ENCODE measurements at places on chromosomes 16 and 17.

DNA sequence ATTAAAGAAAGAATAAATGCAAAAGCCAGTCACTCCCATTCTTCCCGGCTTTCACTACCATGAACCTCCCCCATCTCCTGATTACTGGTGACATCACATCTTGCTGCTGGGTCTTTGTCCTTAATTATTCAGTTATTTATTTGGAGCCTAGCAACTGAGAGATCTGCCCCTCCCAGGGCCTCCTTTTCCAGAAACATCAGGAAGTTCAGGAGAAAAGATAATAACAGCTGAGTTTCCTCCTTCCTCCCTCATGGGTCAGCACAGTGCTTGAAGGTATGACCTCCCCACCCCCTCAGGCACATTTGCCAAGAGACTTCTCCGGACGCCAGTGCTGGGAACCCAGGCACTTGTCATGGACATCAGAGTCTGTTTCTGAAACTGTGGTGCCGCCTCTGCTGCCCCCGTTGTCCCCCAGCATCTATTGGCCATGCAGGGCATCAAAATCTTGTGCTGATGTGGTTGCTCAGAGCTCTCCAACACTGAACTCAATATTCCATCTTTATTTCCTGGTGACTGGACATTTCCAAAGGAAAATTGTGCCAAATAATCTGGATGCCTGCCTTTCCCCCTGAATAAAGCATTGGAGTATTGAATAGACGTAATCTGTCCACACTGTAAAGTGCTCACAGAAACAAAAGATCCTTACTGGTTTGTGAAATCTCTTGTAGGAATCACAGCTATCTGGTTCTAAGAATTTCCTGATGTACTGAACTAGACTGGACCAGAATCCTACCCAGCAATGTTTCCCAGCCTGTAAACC, 71.8 kb downstream of the ZNF18 start:
- DNase-seq: no peak

- no peak for DNase-seq
Observed at GRCh38 chr16:68756239-68756915, 19.3 kb downstream of the CDH1 start.

DNA sequence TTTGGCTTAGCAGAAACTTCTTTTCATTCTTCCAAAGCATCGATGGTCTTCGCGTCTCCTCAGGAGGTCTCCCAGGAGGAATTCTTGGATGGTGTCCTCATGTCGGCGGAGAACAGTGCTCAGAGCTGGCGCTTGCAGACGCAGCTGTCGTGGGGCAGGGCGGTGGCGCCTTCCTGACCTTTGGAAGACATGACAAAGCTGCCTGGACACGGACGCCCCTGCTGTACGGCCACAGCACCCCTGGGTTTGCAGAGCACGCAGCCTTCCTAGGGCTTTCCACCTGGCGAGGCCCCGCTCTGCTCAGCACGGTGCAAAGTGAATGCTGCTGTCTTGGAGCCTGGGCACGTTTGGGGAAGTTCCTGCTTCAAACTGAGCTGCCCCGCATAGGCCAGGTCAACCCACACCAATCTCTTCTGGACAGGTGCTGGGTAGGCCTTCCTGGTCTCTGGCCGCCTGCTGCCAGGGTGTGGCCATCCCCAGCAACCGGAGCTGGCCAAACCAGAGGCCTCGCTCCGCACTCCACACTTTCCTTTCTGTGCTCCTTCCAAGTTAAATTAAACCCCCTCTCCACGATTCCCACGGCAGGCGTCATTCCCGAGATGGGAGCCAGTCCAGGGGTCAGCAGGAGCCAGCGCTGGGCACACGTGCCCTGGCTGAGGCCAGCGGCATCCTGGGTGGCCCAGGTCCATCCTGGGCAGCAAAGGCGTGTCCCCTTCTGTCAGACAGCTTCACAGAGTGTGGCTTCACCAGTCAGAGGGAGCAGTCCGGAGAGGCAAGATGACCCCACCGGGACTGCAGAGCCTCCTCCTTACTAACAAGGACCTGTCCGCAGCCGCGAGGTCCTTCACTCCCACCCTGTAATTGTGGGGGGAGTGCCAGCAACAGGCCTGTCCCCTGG, 15.0 kb upstream of the KREMEN2 start:
- no peak for DNase-seq

- no peak for DNase-seq
Observed at GRCh38 chr16:81926036-81926435, 85.2 kb downstream of the SDR42E1 start.

DNA sequence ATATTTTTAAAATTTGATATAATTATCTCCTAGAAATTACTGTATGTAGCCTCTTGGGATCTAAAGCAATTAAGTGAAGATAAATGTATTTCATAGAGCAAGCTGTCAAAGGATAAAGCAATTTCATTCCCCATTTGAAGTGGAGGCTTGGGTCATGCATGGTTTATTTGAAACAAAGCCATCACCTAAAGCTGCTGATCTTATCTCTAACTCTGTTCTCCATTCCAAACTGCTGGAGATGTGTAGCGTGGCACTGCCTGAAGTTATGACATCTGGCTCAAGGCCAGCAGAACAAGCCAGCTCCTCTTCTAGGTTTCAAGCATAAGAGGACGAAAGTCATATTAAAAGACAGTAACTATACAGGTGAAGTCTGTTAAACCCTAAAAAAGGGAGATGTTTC, 83.9 kb downstream of the HIC1 start:
- no peak for DNase-seq

DNA sequence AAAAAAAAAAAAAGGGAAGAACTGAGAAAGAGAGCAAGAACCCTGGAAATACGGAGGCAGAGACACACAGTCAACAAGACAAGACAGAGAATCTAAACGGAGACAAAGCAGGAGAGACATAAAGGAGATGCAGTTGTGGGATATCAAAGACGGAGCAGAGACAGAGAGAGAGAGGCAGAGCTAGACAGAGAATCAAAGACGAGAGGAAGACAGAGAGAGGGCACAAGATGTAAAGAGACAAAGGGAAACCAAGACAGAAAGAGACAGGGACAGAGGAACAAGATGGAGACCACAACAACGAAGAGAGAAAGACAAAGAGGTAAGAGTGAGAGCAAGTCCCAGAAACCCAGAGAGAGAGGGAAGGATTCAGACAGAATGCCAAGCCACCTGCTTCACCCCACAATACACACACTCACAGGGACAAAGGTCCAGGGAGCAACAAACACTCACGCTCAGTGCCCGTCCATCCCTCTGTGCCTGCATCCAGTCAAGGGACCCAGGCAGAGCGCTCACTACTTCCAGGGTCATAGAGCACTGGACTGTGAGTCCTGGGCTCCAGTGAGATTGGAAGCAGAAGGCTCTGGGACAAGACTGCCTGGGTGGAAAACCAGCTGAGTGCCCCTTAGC, 88.9 kb downstream of the C16orf78 start:
- no peak for DNase-seq

- no peak for DNase-seq
Observed at GRCh38 chr17:63998050-63998720, at the start of gene PRR29. Gene PRR29, plus strand, starts transcription at chr17:63998351. Its CDS starts 14 bp downstream, at chr17:63998365.

DNA sequence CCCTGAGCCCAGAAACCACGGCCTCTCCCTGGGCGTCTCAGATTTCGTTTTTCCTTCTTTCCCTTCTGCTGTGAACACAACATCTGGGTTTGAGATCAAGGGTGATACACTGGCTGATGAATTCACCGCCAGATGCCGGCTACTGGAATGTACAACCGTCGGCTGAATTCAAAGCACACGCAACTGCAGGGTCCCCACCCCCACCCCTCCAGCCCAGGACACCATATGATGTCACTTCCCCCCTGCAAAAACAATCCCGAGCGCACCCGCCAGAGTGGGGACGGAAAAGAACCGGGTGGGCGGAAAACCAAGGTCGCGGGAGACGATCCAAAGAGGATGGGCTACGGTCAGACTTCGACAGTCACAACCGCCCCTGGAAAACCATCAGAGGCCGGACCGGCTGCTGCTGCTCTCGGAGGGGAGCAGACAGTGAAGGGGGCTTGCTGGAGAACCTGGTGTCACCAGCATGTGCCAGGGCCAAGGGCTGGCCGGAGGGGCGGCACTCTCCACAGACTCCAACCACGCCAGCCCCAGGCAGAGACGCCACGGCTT, 23.3 kb downstream of the CEP295NL start:
- DNase-seq: no peak

GRCh38 chr16:89709166-89709565, 7.7 kb upstream of the SPATA2L start:
- no peak for DNase-seq

DNA sequence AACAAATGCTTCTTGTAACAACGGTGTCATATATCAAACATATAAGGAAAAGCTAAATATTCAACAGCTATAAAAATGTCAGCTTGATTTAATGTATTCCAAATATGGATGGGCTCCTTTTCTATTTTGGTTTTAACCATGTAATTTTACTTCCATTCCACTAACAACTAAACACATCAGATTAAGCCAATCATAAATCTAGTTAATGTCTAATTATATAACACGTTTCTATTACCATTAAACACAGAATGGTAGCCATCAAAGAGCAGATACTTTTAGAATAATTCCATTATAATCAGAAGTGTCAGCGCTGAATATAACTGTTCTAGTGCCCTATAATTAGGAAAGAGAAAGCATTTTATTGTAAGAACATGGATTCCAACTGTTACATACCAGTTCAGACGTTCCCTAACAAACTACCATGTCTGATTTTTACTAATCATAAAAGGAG, 10.0 kb downstream of the CMC2 start:
- no peak for DNase-seq

DNA sequence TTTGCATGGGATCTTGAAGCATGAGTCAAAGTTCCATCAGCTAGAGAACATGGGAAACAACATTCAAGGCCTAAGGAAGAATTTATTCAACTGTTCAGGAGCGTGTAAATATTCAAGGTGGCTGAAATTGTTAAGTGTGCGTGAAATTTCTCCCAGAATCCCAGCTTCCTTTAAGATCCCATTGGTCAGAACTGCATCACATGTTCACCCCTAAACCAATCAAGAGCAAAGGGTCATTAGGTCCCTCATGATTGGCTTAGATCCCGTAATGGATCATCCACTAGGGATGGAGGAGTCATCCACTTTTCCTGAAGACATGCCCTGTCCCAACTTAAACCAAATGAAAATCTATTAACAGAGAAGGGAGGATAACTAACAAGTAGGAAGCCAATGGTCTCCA, 201.6 kb downstream of the TMEM114 start:
- DNase-seq: no peak

DNA sequence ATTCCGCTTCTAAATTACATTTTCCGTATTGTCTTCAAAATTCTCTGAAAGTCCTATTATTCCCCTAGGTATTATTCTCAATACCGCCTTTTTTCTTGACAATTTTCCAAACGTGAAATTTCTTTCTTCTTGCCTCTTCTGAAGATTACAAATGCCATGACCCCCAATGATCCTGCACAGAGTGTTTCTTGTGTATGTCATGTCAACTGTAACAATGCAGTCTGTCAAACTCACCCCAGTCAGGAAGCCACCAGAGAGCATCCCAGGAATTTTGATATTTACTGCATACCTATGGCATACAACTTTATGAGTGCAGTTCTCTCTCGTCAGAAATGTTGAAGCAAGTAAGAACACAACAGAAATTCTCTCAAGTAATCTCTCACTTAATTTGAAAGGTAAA, 847.3 kb upstream of the CDH8 start:
- DNase-seq: no peak

- no peak for DNase-seq
Observed at GRCh38 chr16:17233318-17234002, 237.3 kb downstream of the XYLT1 start.

GRCh38 chr17:18041776-18042175, 2.6 kb downstream of the GID4 start:
- DNase-seq: no peak

GRCh38 chr17:61927208-61928100, at the start of gene INTS2:
Gene INTS2, minus strand, starts transcription at chr17:61927982. Its CDS starts 1,338 bp downstream, at chr17:61926644.
- peak; percentile 88 for DNase-seq

GRCh38 chr16:47504599-47504998, 43.5 kb downstream of the PHKB start:
- no peak for DNase-seq

- DNase-seq: no peak
Observed at GRCh38 chr17:2081564-2081963, 26.7 kb downstream of the HIC1 start.

DNA sequence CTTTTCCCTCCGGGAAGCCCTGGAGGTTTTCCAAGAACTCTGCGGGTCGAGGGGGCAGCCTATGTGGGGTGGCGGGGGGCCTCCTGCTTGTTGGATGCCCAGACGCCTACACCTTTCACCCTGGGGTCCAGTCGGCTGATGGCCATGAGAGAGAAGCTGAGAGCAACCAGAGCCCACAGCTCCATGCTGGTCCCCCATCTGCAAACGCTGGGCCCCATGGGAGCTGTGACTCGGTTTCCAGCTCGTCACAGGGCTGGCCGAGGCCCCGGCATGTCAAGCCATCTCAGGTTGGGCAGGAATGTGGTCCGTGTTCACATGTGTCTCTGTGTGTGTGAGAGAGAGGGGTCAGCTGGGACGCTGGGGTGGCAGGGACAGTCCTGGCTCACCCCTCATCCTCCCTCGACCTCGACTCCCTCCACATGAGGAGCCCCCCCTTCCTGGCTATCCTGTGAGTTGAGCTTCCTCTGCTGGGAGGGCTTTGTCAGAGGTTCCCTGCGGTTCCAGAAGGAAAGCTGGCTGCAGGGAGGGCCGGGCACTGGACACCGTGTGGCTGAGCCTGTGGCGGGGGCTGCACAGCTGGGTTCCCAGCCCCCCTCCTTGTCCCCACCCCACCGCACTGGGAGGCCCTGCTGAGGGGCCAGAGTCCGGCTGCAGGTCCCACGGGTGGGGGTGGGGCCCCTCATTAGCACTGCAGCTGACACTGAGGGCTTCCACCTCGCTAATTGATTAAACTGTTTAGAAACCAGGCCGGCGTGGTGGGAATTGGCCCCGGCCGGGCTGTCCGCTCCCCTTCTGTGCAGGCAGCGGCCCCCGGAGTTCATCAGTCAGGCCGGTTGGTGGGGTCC, 19.1 kb downstream of the METRNL start:
- no peak for DNase-seq

- DNase-seq: no peak
Observed at GRCh38 chr17:76111956-76112355, 8.4 kb upstream of the EXOC7 start.

GRCh38 chr17:30554839-30555751, 77.9 kb downstream of the GOSR1 start:
- no peak for DNase-seq

GRCh38 chr16:67848118-67848517, 625 bp upstream of the CENPT start:
- no peak for DNase-seq

DNA sequence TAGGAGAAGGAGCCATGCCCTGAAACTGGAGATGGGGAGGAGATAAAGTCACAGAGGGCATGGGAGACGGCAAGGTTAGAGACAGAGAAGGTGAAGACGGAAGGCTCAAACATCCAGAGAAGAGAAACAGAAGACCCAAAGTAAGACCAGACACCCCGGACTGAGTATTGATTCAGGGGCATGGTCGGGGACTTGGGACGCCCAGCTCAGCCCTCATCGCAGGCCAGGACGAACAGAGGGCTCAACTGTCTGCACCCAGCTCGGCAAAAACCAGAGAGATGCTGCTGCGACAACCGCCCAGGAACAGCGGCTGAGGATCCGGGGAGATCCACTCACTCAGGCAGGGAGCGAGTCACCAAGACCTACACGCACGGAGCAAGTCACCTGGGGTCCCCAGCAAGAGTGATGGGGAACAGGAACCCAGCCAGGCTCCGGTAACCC, 999 bp downstream of the XYLT1 start:
- peak; percentile 11 for DNase-seq

GRCh38 chr16:89423681-89424260, 66.6 kb downstream of the ANKRD11 start:
- DNase-seq: no peak

Data from nucleus accumbens (tissue), 56 donors.